ENCODE measurements at places on chromosomes 5 and 9.

GRCh38 chr5:153147891-153148623, 342.4 kb upstream of the GRIA1 start:
- no peak for DNase-seq

- no peak for DNase-seq
Observed at GRCh38 chr5:119353213-119353612, 2.6 kb upstream of the TNFAIP8 start.

DNA sequence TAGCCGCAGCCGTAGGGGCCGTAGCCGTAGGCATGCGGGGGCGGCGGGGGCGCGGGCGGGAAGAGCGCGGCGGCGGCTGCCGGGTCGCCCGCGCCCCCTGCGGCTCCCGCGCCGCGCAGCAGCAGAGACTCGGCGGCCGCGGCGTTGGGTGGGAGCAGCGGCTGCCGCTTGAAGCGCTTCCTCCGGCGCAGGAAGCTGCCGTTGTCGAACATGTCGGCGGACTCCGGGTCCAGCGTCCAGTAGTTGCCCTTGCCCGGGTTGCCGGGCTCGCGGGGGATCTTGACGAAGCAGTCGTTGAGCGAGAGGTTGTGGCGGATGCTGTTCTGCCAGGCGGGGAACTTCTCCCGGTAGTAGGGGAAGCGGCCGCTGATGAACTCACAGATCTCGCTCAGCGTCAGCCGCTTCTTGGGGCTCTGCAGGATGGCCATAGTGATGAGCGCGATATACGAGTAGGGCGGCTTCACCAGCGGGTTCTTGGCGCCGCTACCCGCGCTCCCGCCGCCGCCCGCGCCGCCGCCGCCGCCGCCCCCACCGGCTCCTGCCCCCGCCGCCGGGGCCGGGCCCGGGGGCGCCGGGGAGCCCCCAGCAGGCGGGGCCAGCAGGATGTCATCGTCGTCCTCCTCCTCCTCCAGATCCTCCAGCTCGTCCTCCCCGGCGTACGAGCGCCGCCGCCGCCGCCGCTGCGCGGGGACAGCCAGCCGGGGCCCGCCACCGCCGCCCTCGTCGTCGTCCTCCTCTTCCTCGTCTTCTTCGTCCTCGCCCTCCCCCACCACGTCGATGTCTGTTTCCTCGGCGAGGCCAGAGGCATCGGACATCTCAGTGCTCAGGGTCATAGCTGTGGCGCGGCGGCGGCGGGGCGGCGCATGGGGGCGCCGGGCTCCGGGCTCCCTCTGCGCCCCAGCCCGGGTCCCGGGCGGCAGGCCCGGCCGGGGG, 781 bp downstream of the FOXD1 start:
- DNase-seq = peak; percentile 41

DNA sequence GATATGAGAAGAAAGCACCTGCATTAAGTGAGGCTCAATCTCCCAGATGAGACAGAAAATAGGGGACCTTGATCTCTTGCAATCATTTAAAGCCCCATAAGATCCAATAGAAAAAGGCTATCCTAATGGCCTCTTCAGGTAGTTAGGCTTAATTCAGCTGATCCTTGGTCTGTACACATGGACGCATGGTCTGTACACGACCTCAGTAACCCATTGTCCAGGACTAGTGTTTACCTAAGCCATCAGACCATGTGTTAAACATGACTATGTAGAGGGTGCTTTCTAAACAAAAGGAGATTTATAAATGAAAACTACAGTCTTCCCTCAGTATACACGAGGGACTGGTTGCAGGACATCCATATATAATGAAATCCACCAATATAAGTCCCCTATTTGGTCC, 7.5 kb downstream of the MARCHF3 start:
- no peak for DNase-seq

GRCh38 chr5:177389241-177390169, 5.3 kb downstream of the SLC34A1 start:
- DNase-seq = peak; percentile 47

DNA sequence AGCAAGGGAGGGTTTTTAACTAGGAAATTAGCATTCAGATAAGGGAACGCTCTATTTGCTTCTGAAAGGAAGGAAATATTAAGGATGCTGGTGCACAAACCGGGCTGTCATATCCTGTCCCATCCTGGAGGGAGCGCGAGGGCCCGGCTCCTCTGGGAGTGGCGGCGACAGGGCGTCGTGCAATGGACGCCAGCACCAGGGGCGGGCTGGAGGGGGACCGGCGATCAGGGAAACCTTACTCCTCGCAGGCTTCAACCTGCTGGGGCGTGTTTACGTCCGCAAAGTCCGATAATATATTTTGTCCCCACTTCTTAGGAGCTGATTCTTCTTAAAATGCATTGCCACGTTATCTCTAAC, 197.1 kb upstream of the TBCA start:
- no peak for DNase-seq

- no peak for DNase-seq
Observed at GRCh38 chr5:63860379-63860778, 101.9 kb downstream of the HTR1A start.

All from activated CD8-positive, alpha-beta memory T cell treated with anti-CD3 and anti-CD28 coated beads, Interleukin-2, amount 50 U/mL, for 4 hours (primary cell).